Stimulated activated naive B cell treated with anti-CD40 and anti-IgM and Interleukin-4, amounts not matched to agents 10 μg/mL and 1 μg/mL and 100 μg/mL, for 72 hours (primary cell): ENCODE measurements at places on chromosomes 16 and 17.

DNA sequence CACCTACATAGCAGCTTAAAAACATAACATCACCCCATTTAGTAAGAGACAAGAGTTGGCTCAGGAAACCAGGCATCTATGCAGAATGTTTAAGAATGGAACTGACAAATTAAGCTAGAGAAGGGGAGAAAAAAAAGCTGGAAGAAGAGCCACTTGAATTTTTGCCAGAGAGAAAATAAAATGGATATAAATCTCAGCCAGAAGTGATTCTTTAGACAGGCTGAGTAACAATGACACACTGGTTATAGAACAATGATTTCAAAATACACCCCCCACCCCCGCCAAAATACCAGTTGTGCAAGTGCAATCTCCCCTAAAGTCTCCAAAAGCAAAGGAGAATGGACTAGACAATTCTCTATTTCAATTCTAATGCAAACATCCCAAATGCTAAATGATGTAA is 22.4 kb downstream of the LSM12 start:
- no peak for DNase-seq

DNA sequence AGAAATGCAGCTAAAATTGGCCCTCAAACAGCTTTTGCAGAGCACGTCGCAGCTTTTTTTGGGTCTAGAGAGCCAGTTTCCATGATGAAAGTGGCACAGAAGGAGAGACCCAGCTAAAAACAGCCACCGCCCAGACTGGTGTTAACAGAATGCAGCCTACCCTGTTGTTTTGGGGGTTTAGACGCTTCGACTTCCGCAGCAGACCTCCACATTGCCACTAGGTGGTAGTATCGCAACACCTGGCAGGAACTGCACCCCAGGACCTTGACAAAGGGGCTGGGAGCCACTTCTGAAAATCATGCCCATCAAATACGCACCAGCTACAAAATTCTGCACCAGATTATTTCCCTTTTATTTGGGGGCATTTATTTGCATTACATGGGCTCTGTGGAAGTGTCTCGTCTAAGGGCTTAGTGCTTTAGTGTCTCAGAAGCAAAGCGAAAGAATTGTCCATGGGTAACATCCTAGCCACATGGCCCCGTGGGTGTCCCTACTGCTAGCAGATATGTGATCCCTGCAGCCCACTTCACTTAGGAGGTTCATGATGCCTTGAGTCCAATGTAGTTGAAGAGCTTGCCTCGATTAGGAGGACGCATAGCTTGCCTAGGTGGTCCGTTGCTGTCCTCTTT is 167.1 kb downstream of the HAPSTR1 start:
- DNase-seq: peak; percentile 23

- DNase-seq: no peak
These were observed 31.3 kb upstream of the ABCC3 start for GRCh38 chr17:50603340-50603739.

DNA sequence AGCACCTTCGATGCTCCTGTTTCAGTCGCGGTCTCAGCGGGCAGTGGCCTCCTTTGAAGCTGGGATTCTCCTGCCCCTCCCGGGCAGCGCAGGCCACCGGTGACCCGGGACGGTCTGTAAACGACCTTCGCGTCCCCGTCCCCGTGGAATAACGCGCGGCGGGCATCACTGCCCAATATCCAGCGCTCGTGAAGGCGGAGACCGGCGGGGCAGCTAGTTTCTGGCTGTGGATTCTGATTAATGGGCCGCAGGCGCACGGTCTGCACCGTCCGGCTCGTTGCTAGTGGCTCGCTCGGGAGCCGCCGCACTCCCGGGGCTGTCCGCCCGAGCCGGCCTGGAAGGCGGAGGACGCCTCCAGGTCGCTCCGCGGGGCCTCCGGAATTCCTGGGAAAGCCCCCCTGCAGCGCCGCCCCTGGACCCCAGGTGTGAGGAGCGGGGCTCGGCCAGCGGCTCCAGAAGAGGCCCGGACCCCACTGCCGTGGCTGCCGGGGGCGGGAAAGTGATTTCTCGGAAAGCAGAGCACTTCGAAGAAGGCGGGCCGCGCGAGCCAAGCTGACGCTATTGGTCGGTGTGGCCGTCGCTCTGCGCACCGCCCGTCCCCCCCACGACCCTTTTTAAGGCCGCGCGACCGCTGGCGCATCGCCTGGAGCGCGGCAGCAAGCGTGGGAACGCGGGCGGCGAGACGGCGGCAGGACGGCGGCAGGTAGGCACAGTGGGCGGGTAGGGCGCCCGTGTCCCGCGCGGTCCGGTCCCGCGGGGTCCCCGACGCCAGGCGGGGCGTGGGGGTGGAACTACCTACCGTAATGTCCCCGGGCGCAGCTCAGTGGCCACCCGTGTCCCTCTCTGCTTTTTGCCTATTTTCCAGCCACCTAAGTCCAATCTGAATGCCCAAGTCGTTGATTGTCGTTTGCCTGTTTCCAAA is at the start of gene IRF8:
IRF8 (plus strand) TSS at position 642 of the 922 bp plus-strand sequence. CDS start 3,854 bp downstream, outside the sequence.
- peak; percentile 88 for DNase-seq

GRCh38 chr17:58993311-58993710 is 113.4 kb downstream of the TRIM37 start:
- no peak for DNase-seq

- DNase-seq: no peak
These were observed 25.7 kb downstream of the ARHGAP23 start for GRCh38 chr17:38453951-38454421.

DNA sequence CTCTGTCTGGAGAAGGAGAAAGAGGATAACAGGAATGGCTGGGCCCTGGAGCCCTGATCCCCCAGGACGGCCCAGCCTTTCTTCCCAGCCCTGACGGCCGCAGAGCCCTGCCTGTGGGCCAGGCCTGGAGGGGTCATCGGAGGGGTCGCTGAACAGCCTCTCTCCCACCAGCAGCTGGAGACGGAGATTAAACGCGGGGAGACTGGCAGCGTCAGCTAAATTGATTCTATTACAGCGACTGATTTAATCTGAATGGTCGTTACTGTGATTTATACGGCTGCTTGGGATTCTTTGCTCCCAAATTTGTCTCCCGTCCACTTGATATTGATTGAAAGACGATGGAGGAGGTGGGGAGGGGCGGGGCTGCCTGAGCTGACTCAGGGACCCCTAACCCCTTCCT is 7.1 kb upstream of the CDH15 start:
- no peak for DNase-seq
